Type B pancreatic cell (in vitro differentiated cells): ENCODE measurements at places on chromosomes 12 and 14. TPM values are rescaled to one million over a fixed set of nuclear protein-coding genes. Genes with fewer than 3 reads are reported as not detected.

GRCh38 chr14:21924479-21924878 is 250.9 kb upstream of the OR4E1 start:
- no peak for DNase-seq

The ADCK1 gene
- 6.9 and 9.2 TPM in 2 replicates for total RNA-seq

GRCh38 chr12:6778217-6778573 is 5.9 kb downstream of the LAG3 start:
- no peak for DNase-seq

DNA sequence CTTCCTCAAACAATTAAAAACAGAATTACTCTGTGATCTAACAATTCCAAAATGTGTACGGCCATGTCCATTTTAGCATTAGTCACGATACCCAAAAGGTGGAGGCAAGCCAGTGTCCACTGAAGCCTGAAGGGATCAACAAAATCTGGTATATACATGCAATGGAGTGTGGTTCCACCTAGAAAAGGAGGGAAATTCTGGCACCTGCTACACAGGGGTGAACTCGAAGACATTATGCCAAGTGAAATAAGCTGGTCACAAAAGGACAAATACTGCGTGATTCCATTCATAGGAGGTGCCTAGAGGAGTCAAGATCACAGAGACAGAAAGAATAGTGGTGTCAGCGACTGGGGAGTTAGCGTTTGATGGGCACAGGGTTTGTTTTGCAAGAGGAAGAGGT is 331.4 kb downstream of the MED13L start:
- no peak for DNase-seq

- no peak for DNase-seq
Observed at GRCh38 chr12:41437563-41437962, 249.4 kb downstream of the PDZRN4 start.

DNA sequence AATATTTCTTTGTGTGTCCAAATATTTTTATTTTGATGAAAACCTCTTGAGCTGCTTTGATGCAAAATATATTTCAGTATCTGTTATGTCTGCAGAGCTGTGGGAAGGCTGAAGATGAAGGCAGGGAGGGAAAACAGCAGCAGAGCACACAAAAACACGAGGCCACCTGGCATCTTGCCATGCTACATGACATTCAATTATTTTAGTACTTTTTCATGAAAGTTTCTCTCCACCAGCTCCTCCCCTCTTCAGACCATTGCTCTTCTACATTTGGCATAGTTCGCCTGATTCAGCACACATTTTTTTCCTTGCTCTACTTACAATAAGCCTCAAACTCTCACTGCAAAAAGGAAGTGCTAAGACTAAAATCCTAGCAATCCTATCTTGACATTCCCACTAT is 4.6 kb upstream of the ALX1 start:
- no peak for DNase-seq
